ENCODE measurements at places on chromosomes 6 and 20.
A peak's percentile ranks its signal among the peaks of the same experiment; 100 is the strongest.

DNA sequence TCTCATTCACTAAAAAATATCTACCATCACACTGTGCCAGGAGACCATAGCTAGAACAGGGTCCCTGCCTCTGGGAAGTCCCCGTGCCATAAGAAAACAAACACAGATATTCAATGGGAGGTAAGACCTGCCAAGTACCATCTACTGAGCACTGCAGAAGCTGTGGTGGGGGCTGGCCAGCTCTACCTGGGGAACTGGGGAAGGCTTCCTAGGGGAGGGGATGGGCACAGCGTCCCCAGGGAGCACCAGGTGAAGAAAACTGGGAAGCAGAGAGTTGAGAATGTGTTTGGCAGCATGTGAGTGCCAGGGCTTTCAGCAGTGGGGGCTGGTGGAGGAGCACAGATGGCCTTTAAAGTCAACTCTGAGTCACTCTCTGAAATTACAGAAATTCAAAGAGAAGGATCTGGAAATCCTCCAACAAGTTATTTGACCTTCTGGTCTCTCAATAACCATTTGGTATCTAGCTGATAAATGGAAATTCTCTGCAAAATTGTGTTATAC is 85.2 kb downstream of the SHLD1 start:
- DNase-seq, result no peak

GRCh38 chr6:43395776-43396175 is 26.3 kb upstream of the ZNF318 start:
- DNase-seq, result no peak

DNA sequence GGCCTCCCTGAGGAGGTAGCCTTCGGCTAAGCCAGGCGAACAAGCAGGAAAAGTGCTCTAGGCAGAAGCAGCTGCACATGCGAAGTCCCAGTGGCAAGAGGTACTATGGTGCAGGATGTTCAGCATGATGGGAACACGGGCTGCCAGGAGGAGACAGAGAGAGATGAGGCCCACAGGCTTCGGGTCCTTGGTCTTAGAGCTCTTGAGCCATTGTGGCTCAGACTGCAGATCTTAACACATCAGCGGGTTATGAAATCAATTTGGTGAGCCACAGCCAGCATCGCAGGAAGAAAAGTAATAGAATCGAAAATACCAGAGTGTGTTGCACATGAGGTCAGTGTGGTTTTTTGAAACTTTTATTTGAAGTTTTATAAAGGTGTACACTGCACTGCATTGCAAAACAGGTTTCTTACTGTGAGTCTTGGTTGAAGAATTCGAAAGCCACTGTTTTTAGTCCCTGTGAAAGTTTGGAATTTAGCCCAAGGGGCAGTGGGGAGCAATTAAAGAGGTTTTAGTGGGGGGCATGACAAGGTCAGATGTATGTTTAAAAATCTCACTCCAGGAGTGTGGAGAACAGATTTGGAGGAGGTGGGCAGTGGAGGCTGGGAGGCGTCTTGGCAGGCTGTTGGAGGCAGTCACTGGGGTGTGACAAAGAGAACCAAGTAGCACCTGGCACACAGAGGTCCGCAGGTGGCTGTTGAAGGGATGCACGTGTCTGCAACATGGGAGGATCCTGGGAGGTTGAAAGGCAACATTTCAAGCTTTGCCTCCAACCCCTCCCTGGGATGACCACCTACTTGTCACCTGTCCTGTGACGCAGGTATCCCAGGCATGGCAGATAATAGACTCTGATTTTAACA is 69.3 kb downstream of the EYA2 start:
- DNase-seq, result no peak

- DNase-seq, result no peak
Observed at GRCh38 chr6:128024969-128025368, 124.1 kb upstream of the THEMIS start.

GRCh38 chr6:72219536-72219935 is 333.2 kb downstream of the RIMS1 start:
- no peak for DNase-seq

DNA sequence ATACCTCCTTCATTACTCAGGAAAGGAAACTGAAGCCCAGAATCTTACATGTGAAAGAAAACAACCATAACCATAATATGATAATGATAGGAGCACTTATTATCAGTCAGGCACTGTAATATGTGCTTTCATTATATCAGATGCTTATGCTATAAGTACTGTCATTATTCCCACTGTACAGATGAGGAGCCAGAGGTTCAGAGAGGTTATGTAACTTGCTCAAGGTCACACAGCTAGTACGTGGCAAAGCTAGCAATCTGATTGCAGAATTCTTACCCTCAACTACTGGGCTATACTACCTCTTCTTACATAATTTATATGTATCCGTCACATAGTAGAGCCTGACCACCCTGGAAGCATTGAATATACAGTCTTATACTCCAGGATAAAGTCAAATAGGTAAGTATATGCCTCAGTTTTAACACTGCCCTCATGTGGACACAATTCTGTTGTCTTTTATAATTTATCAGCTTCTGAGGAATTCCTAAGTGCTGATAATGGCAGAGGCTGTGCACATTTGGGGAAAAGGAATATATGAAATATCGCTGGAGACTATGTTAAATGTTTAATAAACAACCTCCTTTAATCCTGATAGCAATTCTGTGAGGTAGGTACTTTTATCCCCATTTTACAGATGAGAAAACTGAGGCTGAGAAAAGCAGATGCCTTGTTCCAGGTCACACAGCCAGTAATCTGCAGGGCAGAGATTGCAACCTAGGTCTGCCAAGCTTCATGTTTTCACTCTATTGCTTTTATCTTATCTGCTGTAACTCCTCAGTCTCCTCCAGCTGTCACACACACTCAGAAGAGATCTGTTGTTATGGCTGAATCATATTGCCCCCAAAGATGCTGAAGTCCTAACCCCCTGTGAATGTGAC is 13.4 kb downstream of the BCAS1 start:
- no peak for DNase-seq

DNA sequence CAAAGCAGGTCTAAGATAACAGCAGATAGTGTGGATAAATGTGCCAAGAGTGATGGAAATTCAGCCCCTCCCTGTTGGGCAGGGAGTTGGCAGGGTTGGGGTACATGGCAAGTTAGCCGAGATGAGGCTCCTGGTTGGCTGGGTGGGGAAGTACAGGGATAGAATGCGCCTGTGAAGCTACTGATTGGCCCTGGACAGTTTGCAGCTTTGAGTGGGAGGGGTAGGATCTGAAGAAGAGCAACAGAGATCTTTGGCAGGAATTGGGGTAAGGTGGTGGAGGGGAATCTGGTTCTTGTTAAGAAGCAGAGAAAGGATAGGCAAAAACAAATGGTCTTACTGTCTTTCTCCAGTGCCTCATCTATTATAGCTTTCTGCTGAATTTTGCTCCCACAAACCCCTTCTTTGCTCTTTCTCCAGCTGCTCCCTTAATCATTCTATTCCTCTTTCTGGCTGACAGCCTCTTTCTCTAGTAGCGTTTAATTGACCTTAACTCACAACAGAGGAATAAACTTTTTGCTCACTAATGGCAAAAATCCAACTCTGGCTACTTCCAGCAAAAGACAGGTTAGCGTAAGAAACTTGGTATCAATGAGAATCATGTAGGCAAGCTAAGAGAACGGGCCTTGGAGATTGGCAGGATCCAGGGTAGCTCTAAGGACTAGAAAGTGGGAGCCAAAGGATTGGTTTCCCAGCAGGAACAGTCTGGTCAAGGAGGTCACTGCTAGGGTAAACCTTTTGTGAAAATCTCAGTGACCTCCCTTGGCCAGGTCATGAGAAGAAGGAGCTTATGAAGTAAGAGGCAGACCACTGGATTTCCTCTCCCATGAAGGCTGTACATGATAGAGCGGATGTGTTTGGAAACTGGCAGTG is 86.3 kb upstream of the CARMIL1 start:
- DNase-seq, result no peak

GRCh38 chr6:154343473-154344308 is 12.9 kb downstream of the IPCEF1 start:
- peak; percentile 69 for DNase-seq

GRCh38 chr6:46352541-46353268 is 138.5 kb downstream of the RCAN2 start:
- no peak for DNase-seq

DNA sequence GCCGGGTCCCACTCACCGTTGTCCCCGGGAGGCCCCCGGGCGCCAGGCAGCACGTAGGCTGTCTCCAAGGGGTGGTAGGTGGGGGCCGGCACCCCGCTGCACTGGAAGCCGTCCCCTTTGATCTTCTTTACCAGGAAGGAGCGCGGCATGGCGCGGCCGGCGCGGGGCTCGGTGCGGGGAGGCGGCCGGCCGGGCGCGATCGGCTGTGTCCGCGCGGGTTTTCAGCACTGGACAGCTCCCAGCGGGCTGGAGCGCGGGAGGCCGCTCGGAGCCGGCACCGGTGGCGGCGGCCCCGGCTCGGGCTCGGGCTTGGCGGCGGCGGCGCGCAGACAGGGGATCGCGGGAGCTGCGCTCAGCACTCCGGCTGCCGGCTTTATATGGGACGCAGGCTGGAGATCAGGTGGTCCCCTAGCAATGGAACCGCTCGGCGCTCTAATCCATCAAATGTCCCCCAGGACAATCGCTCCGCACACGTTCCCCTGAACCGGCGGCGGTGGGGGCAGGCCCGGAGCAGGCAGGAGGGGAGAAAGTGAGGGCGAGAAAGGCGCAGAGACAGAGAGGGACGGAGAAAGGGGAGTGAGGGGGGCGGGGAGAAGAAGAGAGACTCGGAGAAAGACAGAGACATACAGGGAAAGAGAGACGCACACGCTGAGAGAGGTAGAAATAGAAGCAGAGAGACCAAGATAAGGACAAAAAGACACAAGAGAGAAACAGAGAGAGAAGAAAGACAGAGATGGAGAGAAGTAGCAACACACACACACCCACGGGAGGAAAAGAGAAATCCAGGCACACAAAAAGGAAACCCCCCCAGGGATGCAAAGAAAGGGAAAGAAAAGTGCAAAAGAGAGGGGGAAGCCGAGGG is at the start of gene SCRT2:
Gene SCRT2, minus strand, starts transcription at position 350 of the 862 bp plus-strand sequence. Its CDS starts 201 bp downstream, at position 149.
- peak; percentile 77 for DNase-seq

- DNase-seq, result no peak
Observed at GRCh38 chr20:1062334-1063010, 55.9 kb upstream of the PSMF1 start.

DNA sequence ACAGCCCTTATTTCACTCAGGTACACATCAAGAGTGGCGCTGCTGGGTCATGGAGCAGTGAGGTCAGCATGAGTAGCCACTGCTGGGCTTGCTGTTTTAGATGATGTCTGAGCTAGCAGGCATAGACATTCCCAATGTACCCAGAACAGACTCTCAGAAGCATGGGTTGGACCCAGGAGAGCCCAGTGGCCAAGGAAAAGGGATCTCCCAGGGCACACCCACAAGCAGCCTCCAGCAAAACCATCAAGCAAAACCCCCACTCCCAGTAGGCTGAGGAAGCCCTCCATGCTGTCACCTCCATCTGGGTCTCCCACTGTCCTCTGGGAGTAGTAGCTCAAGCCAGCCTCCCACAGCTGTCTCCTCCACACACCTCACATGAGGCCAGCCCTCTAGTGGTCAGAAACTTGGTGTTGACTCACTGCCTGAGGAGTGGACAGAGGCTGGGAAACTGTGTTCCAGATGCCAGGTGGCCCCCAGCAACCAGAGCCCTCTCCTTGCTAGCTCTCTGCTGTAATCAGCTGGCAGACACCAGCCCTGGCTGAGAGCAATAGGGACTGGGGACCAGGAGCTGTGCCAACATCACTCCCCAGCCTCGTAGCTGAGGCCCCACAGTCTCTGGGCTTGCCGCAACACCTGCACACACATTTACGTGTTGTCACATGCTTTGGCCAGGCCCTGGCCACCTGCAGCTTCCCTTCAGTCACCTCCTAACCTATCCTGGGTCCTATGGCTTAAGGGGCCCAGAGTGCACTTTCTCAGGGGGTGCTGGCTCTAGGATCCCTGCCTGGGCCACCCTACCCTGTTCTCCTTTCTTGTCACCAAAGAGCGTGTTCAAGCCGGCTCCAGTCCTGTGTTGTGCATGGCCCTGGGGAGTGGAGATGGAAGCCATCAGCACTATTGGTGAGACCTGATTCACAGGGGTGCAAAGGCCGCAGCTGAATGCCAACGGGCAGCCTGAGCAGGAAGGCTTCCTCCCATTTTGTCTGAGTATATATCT is 1.9 kb upstream of the AP5S1 start:
- DNase-seq, result peak; percentile 86

- DNase-seq, result no peak
Observed at GRCh38 chr20:2300420-2300819, 4.6 kb downstream of the TGM3 start.

DNA sequence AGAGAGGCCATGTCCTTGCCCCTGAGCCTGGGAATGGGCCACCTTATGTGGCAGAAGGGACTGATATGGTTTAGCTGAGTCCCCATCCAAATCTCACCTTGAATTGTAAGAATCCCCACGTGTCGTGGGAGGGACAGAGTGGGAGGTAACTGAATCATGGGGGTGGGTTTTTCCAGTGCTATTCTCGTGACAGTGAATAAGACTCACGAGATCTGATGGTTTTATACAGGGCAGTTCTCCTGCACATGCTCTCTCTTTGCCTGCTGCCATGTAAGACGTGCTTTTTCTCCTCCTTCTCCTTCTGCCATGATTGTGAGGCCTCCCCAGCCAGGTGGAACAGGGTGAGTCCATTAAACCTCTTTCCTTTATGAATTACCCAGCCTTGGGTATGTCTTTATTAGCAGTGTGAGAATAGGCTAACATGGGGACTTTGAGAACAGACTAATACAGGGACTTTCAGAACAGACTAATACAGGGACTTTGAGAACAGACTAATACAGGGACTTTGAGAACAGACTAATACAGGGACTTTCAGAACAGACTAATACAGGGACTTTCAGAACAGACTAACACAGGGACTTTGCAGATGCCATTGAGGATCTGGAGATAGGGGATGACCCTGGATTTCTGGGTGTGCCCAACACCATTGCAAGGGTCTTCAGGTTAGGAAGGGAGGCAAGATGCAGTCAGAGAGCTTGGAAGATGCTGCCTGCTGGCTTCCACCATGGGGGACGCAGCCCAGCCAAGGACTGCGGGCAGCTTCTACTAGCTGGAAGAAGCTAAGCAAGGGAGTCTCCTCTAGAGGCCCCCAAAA is 86.9 kb downstream of the RAMACL start:
- DNase-seq, result no peak

- DNase-seq, result no peak
Observed at GRCh38 chr6:62150048-62150663, 135.9 kb downstream of the KHDRBS2 start.

- no peak for DNase-seq
Observed at GRCh38 chr6:36467625-36468024, 24.8 kb downstream of the KCTD20 start.

DNA sequence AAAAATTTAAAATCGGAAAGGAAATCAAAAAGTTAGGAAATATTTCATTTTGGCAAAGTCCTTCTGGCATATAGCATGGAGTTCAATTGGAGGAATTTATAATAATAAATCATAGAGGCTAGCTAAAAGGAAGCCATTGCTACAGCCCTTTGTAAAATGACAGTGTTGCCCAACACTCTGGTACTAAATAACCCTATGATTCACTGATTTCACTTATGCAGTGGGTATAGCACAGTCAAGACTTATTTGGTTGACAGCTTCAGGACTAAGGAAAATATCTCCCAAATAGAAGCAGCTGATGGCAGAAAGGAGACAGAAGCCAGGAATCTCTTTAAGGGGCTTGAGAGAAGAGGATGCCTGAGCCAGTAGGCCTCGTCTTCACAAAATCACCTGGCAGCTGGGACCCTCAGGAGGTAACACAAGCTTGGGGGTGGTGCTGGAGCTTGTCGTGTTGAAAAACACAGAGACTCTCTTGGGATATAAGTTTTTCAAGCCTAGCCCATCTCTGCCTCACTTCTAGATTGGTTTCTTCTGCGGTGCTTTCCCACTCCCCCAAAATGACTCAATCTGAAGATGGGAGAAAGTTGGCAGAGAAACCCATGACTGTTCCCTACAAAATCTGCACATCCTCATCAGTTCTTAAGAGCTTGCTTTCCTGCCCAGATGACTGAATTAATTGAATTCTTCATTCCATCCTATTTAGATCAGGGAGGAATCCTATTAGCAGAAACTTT is 38.4 kb upstream of the EYA4 start:
- DNase-seq, result no peak

GRCh38 chr20:15359056-15359455 is 1021.6 kb upstream of the FLRT3 start:
- no peak for DNase-seq

Data from Caco-2 (cell line).